Right cardiac atrium (tissue), 5 donors: ENCODE measurements at places on chromosomes 4 and X. TPM values are rescaled to one million over a fixed set of nuclear protein-coding genes. Genes with fewer than 3 reads are reported as not detected.
A peak's percentile ranks its signal among the peaks of the same experiment; 100 is the strongest.

GRCh38 chrX:20571611-20572010 is 304.9 kb upstream of the RPS6KA3 start:
- DNase-seq = no peak

AFAP1 gene
- 7.8 TPM for polyA plus RNA-seq

GRCh38 chr4:113077575-113077974 is 28.1 kb downstream of the ANK2 start:
- no peak for DNase-seq

DNA sequence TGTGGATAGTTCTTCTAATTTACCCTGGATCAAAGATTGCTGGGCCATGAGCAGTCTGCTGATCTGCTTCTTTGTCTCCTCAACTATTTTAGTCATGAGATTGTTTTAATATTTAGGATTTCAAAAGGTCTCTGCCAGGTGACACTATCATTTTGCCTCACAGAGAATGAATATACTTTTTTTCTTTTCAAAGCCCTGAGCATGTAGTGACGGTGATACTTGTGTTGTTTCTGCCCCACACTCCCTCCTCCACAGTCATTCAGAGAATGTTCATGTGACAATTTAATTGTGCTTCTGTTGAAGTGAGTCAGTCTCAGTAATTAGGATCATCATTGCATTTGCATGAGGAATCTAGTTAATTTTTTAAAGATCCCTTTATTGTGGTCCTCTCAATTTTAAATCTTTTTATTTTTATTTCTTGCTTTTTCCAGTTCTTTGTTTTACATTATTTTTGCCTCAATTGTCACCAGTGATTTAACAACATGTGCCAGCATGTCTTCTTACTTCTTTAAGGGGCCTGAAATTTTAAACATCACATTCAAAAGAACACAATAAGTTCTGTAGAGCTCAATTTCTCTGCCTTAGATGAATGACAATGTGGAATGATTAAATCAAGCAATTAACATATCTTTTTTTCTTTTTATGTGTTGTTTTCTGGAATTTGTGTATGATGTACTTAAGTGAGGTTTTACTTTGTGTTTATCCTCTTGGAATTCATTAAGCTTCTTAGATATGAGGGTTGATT is 12.3 kb downstream of the MMRN1 start:
- no peak for DNase-seq

GRCh38 chr4:42396752-42397634 is at the start of gene SHISA3:
Gene SHISA3 (plus strand): TSS chr4:42397488. CDS start chr4:42398057, 569 bp downstream.
- peak; percentile 83 for DNase-seq

DNA sequence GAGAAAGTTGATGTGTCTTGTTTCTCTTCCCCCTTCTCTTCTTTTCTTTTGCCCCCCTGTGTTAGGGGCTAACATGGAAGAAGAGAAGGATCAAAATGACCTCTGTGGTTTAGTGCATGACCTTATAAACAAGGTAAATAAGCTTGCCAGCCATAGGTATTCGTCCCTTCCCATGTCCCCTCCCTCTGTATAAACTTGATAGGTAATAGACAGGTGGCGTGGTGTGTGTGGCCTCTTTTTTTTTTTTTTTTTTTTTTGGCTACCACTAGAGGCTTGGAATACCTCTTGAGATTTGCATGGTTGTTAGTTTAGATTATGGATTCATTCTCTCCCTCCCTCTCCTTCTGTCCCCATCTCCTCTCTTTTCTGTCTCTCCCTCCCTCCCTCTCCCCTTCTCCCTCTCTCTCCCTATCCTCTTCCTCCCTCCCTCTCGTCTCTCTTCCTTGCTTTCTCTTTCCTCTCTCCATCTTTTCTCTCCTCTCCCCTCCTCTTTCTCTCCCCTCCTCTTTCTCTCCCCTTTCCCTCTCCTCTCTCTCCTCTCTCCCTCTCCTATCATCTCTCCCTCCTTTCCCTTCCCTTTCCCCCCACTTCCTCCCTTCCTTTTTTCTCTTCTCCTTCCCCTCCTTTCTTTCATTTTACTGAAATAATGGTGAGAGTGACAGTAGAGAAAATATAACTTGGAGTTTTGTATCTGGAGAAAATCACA is 134.4 kb downstream of the AFF1 start:
- DNase-seq = no peak

DNA sequence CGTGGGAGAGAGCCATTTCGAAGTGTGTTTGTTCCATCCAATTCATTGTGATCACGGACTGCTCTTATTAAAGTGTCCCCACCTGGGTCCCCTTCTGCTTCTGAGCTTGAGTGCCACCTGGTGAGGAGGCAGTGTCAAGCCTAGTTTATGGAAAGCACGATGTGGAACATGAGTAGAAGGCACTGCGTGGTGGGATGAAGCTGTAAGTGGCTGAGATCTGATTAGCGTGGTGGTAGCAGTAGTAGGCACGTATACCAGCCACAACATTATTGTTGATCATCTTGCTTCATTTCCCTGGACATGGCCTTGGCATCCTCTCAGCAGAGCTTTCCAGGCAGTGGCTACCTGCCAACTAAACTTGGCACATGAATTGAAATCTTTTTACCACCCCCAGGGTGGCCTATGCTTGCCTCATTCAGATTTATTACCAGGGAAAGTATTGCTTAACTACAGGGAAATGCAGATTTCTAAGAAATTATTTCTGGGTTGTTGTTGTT is 46.4 kb downstream of the GPAT3 start:
- peak; percentile 16 for DNase-seq

DNA sequence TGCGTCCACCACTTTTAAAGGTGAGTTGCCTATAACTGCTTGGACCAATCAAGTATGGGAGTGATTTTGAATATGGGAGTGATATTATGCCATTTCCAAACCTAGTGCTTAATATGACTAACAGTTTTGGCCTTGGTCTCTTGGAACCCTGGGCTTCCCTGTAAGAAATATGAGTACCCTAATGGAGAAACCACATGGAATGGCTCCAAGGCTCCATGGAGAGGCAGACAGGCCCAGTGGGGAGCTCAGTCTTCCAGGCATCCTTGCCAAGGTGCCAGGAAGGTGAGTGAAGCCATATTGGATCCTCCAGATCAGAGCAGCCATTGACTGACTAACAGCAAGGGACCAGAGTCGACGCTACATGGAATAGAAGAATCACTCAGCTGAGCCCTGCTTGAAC is 53.2 kb downstream of the MAML3 start:
- no peak for DNase-seq

DNA sequence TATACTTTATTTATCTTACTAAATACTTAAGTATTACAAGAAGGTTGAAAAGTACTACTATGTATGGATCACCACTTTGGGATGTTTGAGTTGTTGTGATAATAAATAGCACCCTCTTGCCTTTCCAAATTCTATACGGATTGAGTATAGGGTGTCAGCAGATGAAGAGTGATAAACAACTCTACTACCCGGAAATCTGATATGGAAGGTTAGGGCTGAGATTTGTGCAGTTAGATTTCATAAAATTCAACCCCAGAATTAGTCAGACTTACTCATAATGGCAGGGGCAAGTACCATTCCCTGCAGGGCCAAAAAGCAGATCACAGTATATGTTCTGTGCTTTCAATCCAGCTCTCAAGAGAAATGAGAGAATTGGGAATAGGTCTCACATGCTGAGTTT is 1008.9 kb upstream of the PCDH7 start:
- no peak for DNase-seq

DNA sequence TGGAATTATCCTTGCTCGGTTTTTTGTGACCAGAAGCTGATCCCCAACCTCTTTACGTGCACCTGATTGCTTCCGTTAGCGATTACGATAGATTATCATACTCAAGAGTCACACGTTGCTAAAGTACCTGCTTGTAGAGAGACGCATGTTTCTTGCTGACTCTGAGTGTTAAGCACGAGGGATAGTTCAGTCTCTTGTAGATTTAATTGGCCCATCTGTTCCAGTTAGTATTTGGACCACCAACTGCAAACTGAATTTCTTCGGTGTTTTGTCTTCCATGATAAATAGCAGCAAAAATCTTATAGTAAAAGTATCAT is 516 bp upstream of the COX18 start:
- DNase-seq = no peak

RADX gene
- polyA plus RNA-seq = 0.61 TPM

- DNase-seq = no peak
These were observed 1.5 kb upstream of the PLAC1 start for GRCh38 chrX:134659761-134660160.

DNA sequence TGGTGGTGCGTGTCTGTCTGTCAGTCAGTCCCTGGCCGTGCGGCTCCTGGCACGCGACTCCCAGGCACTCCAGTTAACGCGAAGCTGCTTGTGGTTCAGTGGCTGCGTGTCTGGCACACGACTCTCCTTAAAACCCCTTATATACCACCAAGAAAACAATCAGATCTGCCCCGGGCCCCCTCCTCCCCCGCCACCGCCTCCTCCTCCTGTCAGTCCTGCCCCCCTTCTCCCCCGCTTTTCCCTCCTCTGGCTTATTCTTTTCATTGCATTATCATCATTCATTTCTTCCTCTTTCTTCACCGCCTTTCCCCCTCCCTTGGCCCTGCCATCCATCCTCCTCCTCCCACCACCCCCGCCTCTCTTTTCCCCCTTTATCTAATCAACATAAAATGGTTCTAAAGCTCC is at the start of gene NEUROG2:
NEUROG2 (minus strand) TSS at position 115 of the 405 bp plus-strand sequence. CDS start 705 bp downstream, outside the sequence.
- DNase-seq = no peak

DNA sequence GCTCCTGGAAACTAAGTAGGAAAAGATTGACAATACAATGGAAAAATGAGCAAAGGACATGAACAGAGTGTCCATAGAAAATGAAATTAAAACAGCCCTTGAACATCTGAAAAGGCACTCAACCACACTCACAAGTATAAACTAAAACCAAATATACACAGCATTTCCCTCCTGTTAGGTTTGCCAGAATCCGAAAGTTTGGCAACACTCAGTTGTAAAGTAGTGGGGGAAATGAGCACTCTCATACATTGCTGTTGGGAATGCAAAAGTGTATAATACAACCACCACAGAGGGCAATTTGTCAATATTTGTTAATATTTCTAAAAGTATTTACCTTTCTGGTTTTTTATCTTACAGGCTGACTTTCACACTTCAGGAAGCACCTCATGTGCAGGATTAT is 84.2 kb upstream of the TMEM164 start:
- no peak for DNase-seq

ACE2 gene
- polyA plus RNA-seq = 3.6 TPM

- no peak for DNase-seq
These were observed 77.2 kb downstream of the JAKMIP1 start for GRCh38 chr4:6123116-6123515.

DNA sequence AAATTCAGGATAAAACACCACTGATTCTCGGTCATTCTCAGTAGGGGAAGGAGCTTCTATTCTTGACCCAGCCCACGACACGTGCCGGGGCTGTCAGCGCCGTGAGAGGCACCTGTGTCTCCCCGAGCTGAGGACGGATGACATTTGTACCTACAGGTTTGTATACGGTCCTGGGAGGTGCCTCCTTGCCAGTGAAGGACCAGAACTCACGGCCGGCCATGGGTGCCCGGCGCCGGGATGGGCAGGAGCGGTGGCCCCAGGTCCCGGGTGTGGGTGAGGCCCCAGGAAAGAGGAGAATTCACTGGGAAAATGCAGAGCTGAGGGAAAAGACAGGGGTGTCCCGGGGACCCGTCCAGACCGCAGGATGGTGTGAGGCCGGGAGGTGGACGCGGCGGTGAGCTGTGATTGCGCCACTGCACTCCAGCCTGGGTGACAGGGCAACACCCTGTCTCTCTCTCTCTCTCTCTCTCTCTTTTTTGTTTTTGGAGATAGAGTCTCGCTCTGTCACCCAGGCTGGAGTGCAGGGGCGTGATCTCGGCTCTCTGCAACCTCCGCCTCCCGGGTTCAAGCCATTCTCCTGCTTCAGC is 48.9 kb upstream of the PPP2R3B start:
- DNase-seq = no peak

ARAP2 gene
- polyA plus RNA-seq = 0.72 TPM

SLC16A2 gene
- polyA plus RNA-seq = 6.8 TPM

TCEAL6 gene
- polyA plus RNA-seq = not detected

- no peak for DNase-seq
These were observed 50.9 kb downstream of the NFKB1 start for GRCh38 chr4:102551958-102552565.

DNA sequence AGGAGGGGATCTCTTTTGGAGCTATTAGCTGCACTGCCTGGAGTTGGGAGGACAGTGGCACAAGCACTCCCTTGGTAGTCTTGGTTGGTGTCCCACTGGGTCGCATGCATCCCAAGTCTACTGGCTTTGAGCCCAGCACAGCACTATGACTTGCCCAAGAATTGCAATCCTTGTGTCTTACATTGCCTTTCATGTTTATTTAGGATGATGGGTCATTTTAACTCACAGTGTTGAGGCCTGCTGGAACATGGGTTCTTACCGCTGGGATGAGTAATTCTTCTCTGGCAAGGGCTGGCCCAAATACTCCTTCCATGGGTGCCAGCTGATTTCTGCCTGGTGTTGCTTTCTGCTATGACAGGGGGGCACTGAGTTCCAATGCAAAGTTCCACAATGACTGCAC is 185.5 kb downstream of the TEX13C start:
- DNase-seq = no peak

- DNase-seq = no peak
These were observed 6.6 kb upstream of the AVPR2 start for GRCh38 chrX:153897899-153898298.

GRCh38 chrX:30713061-30713525 is 59.9 kb downstream of the GK start:
- peak; percentile 36 for DNase-seq

STOX2 gene
- 2.5 TPM for polyA plus RNA-seq

DNA sequence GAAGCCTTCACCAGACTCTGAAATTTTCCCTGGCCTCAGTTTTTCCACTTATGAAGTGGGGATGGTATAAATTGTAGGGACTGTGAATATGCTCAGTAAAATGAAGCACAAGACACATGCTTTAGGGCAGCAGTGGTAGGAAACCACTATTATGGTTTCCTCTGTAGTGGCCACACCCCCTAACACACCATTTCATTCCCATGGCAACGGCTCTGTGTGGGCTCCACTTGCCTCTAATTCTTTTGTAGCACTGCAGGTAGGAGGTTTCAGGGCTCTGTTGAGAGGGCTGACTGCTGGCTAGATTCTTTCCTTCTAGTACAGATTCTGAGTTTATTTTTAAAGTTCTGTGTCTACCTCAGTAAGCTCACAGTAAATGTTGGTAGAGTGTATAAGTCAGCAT is 3.5 kb upstream of the VMA21 start:
- DNase-seq = no peak

DNA sequence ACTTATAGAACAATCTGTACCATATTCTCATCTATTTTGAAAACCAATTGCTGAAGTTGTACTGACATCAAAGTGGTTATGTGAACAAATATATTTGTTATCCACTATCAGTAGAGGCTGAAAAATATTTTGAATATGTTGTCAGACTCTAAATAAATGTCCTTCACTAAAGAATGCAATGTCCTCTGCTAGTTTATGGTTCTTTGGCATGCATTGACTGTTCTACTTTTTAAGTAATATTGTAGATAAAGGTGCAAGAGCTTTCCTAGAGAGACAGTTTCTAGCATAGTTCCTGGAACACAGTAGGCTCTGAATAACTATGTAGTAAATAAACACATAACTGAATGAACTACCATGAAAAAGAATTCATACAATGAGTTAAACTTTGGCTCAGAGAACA is 18.2 kb upstream of the COX7B2 start:
- no peak for DNase-seq

AFF2 gene
- polyA plus RNA-seq = 1.00 TPM

P2RY4 gene
- 0.05 TPM for polyA plus RNA-seq

- DNase-seq = no peak
These were observed 156.8 kb downstream of the TEX13A start for GRCh38 chrX:105063743-105064142.

ARX gene
- not detected for polyA plus RNA-seq

- no peak for DNase-seq
These were observed 126.2 kb downstream of the COL4A6 start for GRCh38 chrX:108312011-108312410.

GRCh38 chr4:153647975-153648374 is 36.1 kb upstream of the TLR2 start:
- DNase-seq = no peak
